Hippocampal formation (tissue), 2 donors: ENCODE measurements at places on chromosomes 3 and 15.
A peak's percentile ranks its signal among the peaks of the same experiment; 100 is the strongest.

GRCh38 chr3:75294124-75294523 lies 370.0 kb upstream of the FRG2C start:
- DNase-seq, result no peak

DNA sequence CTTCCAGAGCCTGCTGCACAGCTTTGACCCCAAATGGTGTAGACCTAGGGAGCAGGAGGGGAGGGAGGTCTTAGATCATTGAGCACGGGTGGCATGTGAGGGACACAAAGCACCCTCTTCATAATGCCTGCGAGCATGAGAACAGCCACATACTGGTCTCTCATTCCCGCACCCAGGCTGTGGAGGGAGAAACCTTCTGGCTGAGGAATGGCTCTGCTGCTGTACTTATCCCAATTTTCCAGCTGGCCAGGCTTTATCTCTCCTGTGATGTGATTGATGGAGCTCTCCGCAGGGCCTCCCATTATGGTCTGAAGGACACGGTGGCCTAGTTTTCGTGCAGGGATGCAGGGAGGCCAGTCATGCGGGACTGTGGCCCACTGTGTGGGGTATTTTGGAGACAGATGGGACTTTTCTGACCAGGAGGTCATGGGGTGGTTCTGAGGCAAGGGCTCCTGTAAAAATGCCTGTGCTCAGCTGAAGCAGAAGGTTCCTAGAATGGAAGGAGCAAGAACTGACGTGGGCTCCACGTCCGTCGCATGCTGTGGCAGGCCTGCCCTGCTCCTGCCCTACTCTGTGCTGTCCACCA lies 251.5 kb downstream of the PLCL2 start:
- no peak for DNase-seq

GRCh38 chr3:65246561-65246960 lies 558.8 kb upstream of the ADAMTS9 start:
- DNase-seq, result no peak

GRCh38 chr3:53032609-53033008 lies 13.3 kb downstream of the SFMBT1 start:
- no peak for DNase-seq

DNA sequence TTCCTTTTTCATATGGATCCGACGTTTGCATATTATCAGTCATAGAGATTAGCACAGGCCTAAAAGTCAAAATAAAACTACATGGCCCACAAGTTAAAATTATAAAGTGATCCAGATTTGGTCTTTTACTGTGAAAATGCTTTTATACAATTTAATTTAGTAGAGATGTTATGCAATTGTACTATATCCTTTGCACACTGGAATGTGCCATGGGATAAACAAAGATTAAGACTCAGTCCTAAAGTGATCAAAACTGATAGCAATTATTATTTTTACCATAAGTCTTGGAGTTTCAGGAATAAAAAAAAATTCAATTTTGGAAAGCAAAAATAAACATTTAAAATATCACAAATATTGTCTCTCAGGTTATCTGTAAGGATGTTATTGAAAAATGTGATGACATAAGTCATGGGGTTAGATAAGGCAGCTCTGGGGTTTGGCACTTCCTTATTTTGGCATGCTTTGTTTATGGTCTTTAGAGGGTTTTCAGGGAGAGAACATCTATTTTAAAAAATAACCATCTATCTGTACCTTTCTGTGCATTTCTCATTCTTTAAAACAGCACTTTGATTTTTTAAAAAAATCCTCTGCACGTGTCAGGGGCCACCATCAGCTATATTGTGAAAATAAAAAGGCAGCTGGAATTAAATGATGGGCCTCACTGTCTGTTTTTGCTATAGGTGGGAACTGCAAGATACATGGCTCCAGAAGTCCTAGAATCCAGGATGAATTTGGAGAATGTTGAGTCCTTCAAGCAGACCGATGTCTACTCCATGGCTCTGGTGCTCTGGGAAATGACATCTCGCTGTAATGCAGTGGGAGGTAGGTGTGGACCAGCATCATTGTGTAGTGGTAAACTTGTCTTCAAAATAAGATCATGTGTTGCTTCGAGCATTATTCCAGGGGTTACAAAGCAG lies 67.3 kb downstream of the TGFBR2 start:
- DNase-seq, result no peak

GRCh38 chr3:89107461-89108290 lies at the start of gene EPHA3:
EPHA3 (plus strand) TSS chr3:89107621; CDS start chr3:89107749, 128 bp downstream.
- DNase-seq, result peak; percentile 58

GRCh38 chr3:121737644-121738043 lies 11.9 kb downstream of the GOLGB1 start:
- no peak for DNase-seq
